ENCODE measurements at places on chromosomes 2 and 18.

DNA sequence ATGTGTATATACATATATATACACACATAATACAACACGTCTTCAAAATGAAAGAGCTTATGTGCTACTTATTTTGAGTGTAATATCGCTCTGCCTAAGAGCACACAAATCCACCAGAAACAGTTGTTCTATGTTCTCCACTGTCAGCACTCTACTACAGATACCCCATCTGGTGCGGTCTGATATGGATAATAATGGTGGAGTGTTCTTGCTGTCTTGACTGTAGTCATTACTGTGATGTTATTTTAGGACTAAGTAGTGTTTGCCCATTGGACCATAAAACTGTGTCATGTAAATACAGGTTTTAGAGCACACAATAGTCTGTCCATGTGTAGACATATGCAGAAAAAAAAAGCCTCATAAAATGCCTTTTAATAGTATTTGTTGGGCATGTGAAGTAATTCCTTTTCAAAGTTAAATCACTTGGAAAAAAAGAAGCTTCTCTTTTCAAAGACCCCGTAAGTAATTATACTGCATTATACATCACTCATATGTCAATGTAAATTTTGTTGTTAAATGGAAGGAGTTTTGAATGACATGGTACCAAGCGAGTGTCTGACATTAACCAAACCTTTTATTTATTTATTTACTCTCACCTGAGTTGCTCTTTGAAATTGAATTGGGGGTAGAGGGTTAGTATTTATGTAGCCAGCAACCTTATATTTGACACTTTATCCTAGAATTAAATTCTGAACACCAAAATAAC is 1249.2 kb upstream of the ZEB2 start:
- no peak for DNase-seq

DNA sequence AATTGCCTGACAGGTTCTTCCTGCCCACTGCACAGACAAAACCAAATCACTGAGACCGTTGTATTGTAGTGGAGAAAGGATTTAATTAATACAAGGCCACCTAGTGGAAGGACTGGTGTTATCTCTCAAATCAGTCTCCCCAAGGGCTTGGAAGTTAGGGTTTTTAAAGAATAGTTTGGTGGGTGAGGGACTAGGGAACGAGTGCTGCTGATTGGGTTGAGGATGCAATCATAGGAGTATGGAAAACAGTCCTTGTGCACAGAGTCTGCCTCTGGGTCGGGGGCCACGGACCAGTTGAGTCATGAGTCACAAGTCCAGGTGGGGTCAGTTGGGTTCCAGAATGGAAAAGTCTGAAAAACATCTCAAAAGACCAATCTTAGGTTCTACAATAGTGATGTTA is 89.1 kb downstream of the B3GNT2 start:
- DNase-seq: no peak

DNA sequence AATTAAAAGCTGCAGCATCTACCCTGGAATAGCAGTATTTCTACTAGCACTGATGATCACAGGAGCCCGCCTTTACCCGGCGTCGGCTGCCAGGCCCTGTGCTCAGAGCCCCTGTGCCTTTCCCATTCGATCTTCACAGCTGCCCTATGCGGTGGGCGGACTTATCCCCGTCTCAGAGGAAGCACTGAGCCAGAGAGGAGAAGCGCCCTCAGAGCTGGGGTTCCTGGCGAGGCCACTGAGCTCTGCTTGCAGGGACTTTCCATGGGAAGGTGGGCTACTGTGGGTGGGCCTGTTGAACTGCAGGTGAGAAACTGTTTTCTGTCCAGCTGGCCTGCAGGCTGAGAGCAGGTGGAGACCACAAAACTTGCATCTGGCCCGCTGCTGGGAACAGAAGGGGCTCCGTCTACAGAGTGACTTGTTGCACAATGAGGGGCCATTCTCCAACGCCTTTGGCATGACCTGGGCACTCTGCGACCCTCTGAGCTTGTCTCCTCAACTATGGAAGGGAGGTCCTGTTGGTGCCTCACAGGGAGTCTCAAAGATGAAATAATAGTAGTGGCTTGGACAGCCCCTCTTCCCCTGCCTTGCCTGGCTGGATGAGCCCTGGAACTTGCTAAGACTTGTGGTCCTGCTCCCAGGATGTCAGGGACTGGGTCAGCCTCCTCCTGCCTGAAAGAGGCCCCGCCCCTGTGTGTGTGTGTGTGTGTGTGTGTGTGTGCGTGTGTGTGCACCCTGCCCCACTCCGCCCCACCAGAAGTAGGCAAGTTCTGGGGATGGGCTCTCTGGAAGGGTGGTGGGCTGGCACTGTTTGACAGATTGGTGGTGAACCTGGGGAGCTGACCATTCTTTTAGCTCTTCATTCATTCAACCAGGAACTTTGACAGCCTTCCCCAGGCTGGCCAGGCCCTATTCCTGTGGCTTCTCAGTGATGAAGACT is 32.7 kb downstream of the GLI2 start:
- no peak for DNase-seq

- no peak for DNase-seq
Measured at GRCh38 chr2:213167271-213167930, 16.0 kb upstream of the IKZF2 start.

DNA sequence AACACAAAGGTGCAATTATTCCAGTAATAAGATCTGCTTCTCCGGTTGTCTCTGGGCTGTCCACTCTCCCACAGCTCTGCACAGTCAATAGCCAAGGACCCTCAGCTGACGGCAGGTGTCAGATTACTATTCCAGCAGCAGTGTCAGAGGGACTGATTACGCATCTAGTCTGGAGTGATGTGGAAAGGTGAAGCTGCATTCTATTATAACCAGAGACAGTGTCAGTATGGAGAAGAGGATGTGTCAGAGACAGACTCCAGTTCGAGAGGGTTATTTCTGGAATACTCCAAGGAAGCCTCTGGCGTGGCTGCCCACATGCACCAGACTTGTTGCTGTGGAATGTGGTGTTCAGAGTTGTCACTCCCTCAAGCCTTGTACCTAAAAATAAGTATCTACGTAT is 163.6 kb upstream of the TMEM200C start:
- DNase-seq: no peak

- DNase-seq: no peak
Measured at GRCh38 chr18:70420146-70420898, 131.5 kb downstream of the SOCS6 start.

- DNase-seq: no peak
Measured at GRCh38 chr2:20180676-20181648, 44.0 kb downstream of the SDC1 start.

- no peak for DNase-seq
Measured at GRCh38 chr2:170715932-170716777, 1.0 kb downstream of the SP5 start.

DNA sequence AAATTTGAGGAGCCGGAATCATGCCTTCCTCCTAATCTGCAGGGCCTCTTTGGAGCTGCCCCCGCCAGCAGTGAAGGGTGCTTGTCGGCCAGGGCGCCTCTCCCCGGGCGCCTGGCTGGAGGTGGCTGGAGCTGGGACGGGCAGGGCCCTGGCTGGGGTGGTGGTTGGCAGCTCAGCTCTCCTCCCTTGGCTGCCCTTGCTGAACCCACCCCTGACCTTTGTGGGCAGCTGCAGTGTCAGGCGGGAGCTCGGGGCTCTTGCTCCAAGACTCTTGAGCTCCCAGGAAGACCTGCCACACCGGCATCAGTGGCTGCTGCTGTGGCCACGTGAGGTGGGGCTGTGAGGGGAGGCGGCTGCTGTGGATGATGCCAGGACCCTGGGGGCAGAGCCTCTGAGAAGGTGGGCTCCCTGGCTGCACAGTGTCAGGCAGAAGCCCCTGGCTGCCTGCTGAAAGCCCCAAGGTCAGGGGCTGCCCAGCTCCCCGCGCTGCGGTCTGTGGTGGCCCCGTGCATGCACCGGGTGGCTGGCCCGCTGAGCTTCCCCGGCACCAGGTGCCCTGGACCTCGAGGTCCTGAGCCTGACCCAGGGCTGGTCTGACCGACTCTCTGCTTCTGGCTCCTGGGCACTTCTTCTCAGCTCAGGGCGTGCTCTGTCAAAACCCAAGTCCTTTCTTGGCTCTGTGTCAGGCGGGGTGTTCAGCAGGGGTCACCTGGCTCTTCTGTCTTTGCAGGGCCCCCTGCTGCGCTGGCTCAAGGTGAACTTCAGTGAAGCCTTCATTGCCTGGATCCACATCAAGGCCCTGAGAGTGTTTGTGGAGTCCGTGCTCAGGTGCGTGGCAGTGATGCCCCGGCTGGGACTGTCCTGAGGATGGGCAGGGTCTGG is 34.5 kb downstream of the PDIA6 start:
- DNase-seq: no peak

- DNase-seq: no peak
Measured at GRCh38 chr2:168224346-168224745, 23.0 kb downstream of the STK39 start.

DNA sequence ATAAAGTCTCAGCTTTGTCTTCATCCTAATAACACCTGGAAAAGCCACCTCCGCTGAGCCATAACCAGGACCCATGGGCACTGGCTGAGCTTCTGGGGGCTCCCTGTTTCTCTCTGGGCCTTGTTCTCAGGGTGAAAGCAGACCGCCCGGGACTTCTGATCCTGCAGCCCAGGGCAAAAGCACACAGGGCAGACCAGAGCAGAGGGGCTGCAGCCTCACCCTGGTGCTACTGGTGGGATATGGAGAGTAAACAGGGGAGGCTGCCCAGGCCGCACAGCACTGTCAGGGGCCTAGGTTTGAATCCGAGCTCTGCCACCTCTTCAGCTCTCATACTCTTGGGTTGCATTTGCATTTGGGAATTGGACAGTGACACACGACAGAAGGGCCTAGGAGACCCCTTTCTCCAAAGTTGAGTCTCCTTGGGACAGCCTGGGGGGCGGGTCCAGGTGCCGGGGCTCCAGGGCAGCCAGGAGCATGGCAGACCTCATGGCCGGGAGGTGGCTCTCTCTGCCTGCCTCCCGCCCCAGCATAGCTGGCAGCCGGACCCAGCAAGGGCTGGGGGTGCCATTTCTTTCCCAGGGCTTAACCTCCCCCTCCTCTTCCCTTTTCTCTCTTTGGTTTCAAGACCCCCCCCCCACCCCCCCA is 164.9 kb downstream of the INHBB start:
- no peak for DNase-seq

DNA sequence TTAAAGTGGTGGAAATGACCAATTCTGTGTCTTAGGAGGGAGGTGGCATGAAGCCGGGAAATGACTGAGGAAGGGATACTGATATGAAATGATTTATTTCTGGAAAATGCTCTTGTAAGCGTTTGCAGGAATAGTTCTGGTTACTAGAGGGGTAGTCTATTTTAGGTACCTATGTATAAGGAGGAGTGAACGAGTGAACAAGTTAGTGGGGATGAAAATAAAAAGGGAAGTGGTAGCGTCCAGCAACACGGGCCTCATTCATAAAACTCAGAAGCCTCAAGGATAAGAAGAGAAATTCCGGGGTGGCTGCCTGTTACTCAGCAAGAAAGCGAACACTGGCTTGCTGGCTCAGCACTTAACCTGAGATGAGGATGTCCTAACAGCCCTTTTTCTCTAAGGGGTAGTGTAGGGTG is 303.3 kb downstream of the NCKAP5 start:
- DNase-seq: no peak

DNA sequence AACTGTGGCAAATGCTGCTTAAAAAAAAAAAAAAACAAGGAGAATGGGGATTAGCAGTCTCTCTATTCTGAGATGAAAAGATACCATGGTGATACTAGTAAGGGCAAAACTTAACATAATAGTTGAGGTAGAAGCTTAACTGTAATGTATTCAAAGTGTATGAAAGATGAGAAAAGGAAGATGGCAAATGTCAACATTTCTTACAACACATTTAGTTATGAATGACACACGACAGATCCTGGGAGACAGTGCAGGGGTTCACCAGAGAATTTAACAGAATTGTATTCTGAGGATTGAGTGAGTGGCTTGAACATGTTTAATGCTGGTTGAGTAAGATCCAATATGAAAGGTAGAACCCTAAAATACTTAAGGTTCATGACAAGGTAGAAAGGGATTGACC is 52.7 kb downstream of the CUL3 start:
- DNase-seq: no peak

GRCh38 chr18:54147439-54147838 is 77.0 kb downstream of the MBD2 start:
- DNase-seq: peak; percentile 69

DNA sequence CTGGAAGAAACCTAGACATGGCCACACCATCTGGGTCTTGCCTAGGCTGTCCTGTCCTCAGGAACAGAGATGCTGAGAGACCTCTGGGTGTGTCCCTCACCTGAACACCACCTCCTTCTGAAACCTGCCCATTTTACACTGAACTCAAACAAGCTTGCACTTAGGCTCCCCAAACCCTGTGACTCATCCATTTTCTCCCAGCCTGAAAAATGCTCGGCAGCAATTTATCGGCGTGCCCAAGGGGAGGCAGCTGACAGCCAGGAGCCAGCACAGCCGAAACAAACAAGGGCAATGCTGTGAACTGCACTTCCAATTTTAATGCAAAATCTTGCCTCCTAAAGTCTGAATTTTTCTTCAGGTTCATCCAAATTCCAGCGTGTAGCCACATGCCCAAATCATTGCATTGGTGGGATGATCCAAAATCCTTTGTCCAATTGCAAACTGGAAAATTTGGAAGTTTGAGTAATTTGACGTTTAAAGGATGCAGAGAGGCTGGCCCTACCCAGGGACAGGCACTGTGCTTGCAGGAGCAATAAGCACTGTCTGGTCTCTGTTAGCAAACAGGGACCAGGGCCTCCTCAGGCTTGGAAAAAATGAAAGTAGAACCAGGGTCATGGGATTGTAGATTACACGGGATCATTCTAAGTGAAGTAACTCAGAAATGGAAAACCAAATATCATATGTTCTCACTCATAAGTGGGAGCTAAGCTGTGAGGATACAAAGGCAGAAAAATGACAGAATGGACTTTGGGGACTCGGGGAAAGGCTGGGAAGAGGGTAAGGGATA is 67.7 kb downstream of the GALNT14 start:
- no peak for DNase-seq

DNA sequence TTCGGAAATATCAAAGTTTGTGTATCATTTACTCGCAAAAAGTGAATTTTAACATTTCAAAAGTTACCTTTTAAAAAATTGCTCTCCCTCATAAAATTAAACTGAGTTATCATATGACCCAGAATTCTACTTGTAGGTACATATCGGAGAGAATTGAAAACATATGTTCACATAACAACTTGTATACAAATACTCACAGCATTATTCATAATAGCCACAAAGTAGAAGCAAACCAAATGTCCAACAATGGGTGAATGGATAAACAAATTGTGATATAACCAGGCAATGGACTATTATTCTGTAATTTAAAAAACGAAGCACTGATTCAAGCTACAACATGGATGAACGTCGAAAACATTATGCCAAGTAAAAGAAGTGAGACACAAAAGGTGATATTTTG is 412.0 kb upstream of the TCF4 start:
- no peak for DNase-seq

- DNase-seq: no peak
Measured at GRCh38 chr2:179263015-179263414, 1.6 kb downstream of the SESTD1 start.

DNA sequence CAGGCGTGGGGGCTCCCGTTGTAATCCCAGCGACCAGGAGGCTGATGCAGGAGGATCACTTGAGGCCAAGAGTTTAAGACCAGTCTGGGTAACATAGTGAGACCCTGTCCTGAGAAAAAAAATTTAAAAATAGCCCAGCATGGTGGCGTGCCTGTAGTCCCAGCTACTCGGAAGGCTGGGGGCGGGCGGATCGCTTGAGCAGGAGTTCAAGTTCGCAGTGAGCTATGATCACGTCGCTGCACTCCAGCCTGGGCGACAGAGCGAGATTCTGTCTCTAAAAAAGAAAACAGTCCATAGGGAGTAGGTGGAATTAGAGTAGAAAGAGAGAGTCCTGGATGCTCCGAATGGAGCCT is 325 bp upstream of the TTLL4 start:
- DNase-seq: no peak

All from activated CD4-positive, alpha-beta T cell treated with anti-CD3 and anti-CD28 coated beads, Interleukin-2, amount 10 ng/mL, durations not matched to agents 24 days and 14 days (primary cell).